ENCODE measurements at places on chromosomes 4 and X.

- no peak for DNase-seq
Measured at GRCh38 chr4:34469516-34469915, 1774.8 kb downstream of the ARAP2 start.

GRCh38 chrX:22057667-22058066, 25.5 kb downstream of the PHEX start:
- DNase-seq: no peak

DNA sequence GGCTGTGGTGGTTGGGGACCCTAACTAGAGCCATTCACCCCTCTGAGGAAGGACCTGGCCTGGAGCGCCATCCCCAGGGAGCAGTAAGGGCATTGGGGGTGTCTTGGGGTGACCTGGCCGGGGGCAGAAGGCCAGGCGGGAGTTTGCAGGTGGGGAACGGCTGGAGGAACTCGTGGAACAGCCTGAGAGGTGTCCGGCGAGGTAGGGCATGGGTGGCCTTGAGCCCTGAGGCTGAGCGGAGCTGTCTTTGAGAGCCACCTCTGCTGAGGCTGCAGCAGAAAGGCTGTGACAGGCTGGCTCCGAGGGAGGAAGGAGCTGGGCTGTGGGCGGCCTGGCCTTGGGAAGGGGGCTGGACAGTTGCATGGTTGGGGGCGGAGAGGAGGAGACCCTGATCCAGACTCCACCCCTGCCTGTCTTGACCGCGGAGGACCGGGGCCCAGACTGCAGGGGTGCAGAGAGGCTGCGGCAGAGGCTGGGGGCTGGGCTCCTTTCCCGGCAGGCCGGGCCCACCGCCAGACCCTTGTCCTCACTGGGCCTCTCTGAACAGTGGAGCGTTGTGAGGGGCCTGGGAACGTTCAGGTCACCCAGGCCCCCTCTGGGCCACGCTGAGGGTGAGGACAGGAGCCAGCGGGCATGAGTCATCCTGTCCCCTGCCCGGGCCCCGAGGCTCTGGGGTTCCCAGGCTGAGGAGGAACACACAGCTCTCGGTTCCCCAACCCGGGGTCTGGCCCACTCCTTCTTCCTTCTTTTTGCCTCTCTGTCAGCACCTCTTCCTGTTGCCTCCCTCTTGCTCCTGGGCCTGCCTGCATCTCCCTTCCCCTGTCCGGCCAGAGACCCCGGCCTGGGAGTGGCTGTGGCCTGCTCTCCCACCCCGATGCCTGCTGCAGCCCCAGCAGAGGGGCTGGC, 8.1 kb downstream of the SH3BP2 start:
- DNase-seq: no peak

DNA sequence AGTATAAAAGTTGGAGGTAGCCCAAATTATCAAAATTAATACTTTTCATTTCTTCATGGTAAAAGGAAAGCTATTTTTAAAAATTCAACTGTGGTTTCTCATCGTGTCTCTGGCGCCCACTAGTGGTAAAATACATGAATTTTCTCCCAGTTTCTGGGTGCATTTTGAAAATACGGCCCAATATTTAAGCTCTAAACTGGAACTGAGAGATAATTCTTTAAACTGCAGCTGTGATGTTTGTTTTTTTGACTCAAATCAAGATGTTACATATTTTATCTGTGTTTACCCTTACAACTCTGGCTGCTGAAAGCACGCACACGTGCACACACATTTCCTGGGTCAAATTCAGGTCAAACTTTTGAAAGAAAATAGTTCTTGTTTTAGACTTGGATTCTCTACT, 123.9 kb upstream of the ACSL4 start:
- DNase-seq: no peak

DNA sequence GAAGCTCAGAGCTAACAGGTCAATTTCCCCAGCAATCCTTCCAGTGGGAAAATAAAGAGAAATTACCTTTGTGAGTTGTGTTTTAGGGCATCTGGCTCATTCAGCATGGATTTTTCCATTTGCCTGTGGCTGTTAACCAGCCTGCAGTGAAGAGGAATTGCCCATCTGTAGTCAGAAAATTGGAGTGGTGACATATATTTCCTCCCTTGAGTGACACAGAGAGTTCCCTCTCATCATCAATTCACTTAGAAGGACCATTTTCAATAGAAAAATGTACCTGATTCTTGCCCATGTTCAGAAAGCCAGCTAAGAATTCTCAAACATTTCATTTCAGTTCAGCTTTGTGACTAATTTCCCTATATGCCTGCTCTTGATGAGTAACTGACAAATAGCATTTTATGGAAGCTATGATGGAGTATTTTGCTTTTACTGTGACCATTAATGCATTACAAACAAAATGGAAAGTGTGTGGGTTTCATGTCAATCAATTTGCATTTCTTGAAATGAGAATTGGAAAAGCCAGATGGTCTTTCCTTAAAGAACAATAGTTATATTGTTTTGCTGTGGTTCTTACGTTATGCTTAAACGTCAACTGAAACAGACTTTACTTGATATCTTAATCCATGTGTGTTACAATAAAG, 155.8 kb downstream of the NWD2 start:
- no peak for DNase-seq

DNA sequence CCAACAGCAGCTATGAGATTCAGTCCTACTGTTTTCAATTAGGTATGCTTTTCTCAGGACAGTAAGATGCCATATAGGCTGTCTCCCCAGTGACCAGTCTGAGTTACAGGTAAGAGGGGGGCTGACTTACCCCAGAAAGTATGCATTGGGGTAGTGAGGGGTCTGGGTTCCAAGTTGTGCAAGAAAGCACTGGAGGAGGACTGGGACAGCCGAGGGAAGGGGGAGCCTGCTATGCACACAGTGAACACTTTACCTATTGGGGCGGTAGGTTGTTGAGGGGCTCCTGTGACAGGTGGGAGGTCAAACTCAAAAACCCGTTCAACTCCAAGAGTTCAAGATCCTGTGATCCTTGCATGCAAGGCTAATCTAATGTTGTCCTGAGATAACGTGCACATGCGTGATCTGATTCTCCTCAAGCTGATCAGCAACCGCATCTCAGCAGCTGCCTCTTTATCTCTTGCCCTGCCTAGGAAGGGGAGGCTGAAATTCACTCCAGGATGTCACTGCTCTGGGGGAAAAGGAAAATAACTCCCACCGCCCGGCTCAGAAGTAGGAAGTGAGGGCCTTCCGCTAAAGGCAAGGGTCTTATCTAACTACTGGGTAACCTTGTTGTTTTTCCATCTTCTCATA, 108.8 kb upstream of the KIT start:
- no peak for DNase-seq

DNA sequence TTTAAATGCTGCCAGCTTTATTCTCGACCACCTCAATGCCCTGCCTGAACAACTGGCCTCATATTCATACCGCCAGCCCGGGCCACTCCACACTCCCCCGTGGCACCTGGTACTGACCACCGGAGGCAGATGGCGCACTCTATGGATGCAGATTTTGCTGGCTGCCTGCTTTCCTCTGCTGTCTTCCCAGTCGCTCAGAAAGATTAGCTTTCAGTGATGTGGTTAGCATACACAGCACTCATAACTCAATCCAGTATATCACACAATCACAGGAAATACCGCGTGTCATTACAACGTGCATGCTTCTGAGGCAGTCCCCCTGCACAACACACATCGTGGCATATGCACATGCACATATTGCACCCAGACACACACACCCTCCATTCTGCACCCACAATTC, 147.2 kb upstream of the BCOR start:
- DNase-seq: no peak

DNA sequence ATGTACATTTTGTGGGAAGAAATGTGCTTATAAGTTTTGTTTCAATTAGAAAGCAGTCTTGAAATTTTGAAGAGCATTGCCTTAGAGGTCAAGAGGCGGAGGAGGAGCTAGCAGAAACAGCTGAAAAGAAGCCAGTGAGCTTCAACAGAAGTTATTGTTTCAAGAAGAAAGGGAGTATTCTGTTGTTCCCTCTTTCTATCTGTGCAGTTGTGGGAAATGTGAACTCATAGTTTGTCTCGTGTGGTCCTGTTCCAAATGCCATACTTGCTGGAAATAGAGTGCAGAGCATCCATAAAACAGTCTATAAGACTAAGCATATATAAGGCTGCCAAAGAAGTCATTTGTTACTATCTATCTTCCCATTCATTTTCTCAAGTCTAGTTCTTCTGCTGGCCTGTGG, 1015.7 kb downstream of the DMD start:
- DNase-seq: no peak

GRCh38 chr4:168637872-168638756, 141.3 kb downstream of the PALLD start:
- DNase-seq: no peak

DNA sequence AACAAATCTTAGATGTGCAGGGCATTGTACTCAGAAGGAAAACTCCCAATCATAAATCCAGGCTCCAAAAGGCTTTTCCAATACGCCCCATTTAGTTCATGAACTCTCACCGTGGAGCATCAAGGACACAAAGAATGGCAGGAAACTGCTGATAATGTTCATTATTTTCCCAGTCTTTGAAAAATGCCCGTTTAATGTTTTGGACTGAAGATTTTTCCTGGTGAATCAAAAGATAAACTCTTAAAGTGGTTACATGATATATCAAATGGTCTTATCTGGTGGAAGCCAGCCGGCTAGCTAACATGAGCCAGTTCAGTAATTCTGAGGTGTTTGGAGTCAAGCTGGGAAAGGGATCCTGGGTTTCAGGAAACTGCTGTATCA, 62.1 kb upstream of the AP1S2 start:
- no peak for DNase-seq

DNA sequence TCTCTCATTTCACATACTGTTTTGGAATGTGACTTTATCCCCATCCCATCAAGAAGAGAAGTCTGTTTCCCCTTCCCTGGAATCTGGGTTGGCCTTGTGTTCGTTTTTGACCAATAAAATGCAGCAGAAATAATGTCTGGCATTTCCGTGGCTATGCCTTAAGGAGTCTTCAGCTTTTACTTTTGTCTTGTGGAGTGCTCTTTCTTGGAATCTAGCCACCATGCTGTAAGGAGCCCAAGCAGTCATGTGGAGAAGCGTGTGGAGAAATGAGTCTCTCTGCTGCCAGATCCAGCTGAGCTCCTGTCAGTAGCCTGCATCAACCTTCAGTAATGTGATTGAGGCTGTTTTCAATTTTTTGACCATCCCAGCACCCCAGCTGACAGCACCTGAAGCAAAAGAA, 84.4 kb upstream of the ARMCX2 start:
- DNase-seq: no peak

DNA sequence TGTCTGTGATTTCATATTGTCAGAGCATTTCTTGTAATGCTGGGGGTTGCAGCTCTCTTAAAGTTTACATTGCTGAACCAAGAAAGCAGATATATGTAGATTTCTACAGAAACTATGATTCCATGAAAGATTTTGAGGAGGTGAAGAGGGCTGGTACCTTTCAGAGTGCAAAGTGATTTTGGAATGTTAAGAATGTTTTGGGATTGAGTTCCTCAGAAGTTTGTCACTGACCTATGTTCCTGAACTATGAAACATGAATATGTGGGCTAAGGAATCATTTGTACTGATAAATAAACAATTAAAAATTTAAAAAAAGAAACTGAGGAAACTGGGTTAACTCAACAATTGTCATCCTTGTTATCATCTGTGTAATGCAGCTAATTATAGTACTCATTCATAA, 12.3 kb upstream of the CHIC2 start:
- no peak for DNase-seq

DNA sequence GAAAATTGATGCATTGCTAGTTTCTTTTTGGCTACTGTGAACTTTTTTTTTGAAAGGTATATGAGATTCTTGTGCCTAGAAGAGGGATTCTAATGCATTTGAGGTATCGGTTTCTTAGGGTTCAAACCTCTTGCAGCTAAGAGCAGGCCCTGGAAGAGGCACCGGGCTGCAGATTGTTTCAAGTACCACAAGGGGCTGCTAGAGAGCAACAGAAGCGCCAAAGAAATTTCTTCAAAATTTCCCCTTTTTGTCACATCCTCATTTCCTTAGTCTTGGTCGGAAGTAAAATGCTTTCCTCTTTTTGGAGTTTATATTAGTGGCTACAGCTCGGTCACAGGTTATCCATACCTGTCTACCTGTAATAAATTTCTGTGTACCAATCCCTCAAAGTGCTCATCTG, 89.8 kb downstream of the PDGFRA start:
- DNase-seq: no peak

- no peak for DNase-seq
Measured at GRCh38 chr4:102455750-102456149, 45.4 kb upstream of the NFKB1 start.

DNA sequence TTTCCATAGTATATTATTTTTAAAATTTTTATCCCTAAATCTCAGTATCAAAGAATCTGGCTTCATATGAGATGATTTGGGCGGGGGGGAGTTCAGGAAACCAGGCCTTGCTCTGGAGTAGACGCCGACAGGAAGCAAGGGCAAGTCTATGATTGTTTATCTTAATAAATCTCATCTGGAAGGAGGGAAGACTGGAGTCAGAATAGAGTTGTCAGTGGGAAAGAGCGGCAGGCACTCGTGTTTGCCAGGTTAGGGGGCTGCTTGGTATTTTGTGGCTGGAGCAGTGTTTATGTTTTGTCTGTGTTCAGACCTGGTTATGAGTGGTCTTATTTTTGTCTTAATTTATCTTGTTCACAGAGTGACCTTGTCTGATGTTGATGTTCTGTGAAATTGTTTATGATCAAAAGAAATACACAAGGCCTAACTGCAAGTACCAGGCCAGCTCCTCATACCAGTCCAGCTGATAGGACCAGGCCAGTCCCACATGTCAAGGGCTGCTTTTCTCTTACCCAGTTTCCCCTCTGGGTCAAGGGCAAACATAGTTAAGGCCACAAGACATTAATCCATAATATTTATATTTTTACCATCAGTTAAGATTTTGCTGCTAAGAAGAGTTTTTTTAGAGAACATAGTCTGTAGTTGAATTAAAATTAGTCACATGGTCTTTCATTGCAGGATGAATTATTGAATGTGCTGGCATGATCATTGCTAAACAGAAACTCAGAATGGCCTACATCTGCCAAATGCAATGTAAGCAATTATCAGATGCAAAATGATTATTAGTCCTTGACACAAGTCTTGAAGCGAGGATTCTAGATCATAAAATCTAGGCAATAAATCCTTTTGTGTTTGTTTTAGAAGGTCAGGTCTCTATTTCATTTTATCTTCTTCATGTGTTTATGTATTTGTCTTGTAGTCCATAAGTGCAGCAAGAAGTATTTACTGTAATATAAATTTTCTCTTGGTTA, 176.5 kb downstream of the GASK1B start:
- no peak for DNase-seq

- no peak for DNase-seq
Measured at GRCh38 chrX:70257423-70258288, 2.3 kb downstream of the P2RY4 start.

- no peak for DNase-seq
Measured at GRCh38 chr4:138078751-138079520, 163.2 kb downstream of the SLC7A11 start.
